ENCODE measurements at places on chromosomes 12 and 14.

- no peak for DNase-seq
These were observed 62.8 kb downstream of the ANO4 start for GRCh38 chr12:100857418-100857817.

DNA sequence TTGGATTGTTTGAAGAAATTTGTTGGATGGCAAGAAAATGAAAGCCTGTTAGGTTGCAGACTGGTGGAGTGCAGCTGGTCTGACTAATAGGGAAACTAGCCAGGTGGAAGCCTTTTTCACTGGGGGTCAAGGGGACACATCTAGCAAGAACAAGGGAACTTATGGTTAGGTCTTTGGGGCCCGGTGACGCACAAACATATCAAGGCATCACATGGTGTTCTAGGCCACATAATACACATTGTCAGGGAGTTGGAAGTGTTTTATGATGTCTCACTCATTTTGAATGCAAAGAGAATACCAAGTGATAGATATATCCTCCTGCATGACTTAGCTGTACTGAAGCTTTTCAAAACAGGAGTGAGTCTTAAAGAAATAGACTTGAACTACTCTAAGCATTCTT, 351.2 kb downstream of the KCNH5 start:
- no peak for DNase-seq

GRCh38 chr12:43169115-43169681, 382.8 kb downstream of the ADAMTS20 start:
- DNase-seq = no peak

- DNase-seq = no peak
These were observed 169.5 kb upstream of the RTL1 start for GRCh38 chr14:101072945-101073597.

DNA sequence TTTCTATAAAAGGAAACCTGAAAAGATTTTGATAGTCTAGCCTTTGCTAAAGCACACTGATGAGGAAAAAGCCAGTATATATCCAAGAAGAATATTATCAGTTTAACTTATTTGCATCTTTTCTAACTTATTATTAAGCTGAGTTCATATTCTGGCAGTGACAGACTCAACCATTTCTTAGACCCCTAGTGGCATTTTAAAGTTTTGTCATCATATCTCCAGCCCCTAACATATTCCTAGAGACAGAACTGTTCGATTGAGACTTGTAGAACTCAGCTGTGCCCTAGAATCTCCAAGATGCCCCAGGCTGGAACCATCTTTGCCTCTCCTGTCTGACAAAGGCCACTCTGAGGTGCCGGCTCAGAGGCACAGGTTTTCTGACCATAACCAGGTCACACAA, 365.6 kb downstream of the NELL2 start:
- DNase-seq = no peak

GRCh38 chr12:115158816-115159215, 474.8 kb upstream of the TBX3 start:
- no peak for DNase-seq

- no peak for DNase-seq
These were observed 792.5 kb downstream of the DIO2 start for GRCh38 chr14:79418649-79419415.

GRCh38 chr12:96720363-96720705, 186.7 kb upstream of the NEDD1 start:
- DNase-seq = no peak

DNA sequence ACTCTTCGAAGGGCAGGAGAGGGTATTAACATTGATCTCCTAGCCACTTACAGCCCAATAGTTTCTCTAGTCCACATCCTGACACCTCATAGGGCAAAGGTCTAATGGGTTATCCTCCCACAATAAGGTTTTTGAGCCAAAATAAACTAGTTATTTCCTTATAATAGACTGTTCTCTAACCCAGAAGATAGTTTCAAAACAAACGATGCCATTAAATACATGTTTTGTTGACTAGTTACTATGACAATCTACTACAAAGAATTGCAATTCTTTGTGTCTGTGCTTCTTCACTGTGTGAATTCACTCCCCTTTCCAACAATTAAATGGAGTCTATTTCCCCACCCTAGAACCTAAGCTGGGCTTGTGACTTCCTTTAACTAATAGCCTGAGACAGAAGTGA, 6.4 kb upstream of the ACTR10 start:
- no peak for DNase-seq

DNA sequence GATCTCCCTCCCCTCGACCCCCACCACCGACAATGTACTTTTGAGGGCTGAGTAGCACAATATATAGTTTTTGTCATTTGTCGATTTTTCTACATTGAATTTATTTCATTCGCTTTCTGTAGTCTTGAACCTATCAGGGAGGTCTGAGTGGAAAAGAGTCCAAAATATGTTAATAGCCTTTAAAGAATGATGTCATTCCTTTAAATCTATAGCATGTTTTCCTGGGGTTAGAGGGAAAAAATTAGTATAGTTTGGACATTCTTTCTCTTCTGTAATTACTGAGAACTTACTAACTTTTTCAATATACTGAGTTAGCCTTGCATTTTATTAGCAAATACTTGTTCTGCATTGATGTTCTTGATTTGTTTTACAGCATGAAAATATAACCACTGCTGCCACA, 55.9 kb downstream of the ARL1 start:
- no peak for DNase-seq

GRCh38 chr12:109503611-109504010, 26.2 kb downstream of the UBE3B start:
- no peak for DNase-seq

GRCh38 chr12:47813511-47814196, 6.0 kb downstream of the HDAC7 start:
- DNase-seq = no peak

DNA sequence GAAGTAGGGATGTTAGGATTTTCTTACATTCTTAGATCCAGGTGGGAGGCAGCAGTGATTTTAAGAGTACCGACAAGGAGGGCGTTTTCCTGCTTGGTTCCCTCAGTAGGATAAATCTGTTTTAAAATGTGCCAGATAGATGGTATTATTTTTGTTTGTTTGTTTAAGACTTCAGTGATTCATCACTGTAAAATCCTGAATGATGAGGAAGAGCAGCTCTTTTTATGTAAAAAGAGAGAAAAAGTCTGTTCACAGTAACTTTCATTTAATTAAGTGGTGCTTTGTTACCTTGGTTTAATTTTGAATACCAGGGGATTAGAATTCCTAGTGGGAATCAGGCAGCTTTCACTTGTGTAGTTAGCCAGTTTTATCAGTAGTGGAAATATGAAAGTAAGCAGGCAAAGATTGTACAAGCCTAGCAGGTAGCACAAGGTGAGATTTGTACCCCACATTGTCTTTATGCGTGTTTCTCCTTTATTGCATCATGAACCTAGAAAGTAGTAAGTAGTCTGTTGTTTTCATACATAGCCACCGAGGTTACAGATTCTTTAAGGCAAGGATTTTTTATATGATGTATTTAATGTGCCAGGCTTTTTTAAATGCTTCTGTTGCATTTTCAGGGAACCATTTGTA, 349.6 kb downstream of the CCDC91 start:
- DNase-seq = no peak

DNA sequence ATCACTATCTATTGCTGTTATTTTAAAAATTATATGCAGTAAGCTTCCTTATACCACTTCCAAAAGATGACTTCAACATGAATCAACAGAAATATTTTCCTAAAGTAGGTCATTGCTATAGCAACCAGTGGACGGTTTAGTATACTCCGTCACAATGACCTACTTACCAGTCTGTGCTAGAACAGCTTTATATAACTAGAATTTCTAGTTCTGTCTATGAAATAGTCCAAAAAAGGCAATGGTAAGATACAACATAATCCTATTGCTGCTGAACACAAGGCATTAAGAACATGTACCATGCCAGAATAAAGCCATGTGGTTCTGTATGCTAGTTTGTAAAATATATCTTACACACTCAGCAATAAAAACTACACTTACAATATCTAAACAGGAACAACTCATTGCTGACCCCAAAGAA, 40.7 kb upstream of the MTERF2 start:
- no peak for DNase-seq

DNA sequence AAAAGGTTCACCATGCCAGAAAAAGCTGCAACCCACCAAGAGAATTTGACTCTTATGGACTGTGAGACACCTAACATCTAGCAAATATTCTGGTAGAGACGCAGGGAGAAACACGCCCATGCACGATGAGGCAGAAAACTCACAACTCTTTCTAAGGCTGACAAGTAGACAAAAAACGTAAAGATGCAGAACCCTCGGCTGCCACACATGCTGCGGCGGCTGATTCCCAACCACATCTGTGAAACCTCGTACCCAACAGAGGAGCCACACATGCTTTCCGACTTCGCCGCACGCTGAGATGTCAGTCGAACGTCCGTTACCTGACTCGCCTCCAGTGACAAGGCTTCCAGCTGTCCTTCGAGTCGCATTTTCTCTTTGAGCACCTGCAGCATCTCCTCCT, 21.8 kb downstream of the GOLGA3 start:
- no peak for DNase-seq

- no peak for DNase-seq
These were observed 334.1 kb downstream of the DPF3 start for GRCh38 chr14:72559669-72560255.

- DNase-seq = no peak
These were observed 122.3 kb downstream of the MON2 start for GRCh38 chr12:62588916-62589315.

DNA sequence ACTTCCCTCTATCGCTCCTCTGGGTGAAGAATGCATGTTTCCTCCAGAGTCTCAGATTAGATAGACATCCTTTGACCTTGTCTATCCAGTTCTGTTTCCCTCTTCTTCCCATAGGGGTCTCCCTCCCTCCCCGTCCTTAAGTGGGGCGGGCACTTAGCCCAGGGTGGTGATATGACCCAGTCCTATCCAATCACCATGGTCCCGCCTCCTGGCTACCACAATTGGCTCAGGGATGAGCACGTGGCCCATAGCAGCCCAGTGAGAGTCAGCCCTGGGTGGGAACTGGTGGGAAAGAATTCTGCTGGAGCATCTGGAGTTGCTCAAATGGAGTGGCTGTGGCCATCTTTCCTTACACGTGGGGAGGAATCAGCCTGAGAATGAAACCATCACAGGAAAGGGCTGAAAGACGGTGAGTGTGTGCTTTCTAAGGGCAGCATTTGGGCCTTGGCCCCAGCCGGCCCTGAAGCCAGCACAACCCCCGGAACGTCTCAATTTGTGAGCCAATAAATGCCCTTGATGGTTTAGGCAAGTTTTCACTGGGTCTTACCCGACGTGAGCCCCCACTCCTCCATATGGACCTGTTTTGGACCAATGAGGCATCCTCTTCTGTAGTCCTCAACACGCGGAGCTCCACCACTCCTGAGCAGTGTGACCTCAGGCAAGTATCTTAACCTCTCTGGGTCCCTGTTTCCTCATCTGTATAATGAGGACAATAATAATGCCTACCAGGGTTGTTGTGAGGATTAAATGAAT, 14.4 kb upstream of the MLXIP start:
- no peak for DNase-seq

- DNase-seq = no peak
These were observed 8.8 kb upstream of the EGLN3 start for GRCh38 chr14:33959692-33960151.

DNA sequence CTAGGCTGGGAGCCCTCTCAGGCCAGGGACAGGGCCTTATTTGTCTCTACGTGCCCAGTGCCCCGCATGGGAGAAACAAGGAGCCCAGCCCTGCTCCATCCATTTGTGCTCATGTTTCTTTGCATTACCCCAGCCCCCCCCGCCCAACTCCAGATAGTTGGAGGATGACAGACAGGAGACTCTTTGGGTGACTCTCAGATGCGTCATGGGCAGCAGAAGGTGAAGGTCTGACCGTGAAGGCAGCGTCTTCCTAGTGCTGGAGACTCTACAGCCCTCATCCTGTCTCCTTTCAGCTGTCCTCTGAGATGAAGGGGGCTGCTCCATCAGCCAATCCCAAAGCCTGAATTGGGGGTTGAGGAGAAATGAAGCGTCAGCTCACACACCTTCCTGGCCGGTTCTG, 283 bp upstream of the PSMB11 start:
- no peak for DNase-seq

DNA sequence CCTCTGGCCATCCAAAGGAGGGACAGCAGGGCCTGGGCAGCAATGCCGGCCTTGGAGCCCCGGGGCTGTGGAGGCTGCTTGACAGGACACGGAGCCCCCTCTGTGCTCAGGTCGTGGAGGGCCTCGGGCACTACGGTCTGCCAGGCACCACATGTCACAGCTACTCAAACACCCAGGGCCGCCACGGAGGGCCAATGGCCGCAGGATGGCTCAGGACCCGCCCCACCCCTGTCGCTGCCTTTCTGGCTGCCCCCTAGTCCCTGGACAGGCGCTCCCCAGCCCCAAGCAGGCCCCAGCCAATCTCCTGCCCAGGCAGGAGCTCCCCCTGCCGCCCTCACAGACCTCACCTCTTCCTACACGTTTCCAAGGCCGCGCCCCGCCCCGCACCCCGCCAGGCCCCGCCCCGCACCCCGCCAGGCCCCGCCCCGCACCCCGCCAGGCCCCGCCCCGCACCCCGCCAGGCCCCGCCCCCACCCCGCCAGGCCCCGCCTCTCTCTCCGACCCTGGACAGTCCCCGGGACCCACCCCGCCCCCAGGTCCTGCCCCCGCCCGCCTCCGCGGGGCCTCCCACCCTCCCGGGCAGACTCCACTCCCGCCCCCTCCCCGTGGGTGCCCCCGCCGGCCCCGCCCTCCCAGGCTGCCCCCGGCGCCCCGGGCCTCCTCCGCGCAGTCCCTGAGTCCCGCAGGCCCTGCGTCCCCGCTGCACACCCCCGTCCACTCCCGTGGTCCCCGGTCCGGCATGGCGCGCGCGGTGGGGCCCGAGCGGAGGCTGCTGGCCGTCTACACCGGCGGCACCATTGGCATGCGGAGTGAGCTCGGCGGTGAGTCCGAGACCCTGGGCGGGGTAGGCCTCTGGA, at the start of gene ASPG:
TSS of gene ASPG (plus strand) at position 669 of the 857 bp plus-strand sequence. CDS start at position 740, 71 bp downstream.
- no peak for DNase-seq

DNA sequence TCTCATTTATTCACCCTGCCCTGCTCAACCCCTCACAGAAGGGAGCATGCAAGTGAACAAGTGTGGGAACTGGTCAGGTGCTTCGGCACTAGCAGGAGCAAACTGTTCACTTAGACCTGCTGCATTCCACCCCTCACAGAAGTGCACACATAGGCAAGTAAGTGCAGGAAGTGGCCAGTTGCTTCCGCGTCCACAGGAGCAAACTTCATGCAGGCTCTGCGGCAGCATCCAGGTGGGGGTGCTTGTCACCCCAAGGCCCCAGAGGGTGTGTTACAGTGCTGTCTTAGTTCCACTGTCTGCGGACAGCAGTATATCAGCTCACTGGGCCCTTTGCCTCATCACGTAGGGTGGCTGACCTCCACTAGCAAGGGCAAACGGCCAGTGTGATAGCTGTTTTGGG, 167.3 kb upstream of the AVPR1A start:
- no peak for DNase-seq

- no peak for DNase-seq
These were observed 46.9 kb downstream of the ZDHHC17 start for GRCh38 chr12:76810671-76811419.

- DNase-seq = no peak
These were observed 8.6 kb downstream of the SLC25A29 start for GRCh38 chr14:100297320-100298300.

- no peak for DNase-seq
These were observed 5.6 kb upstream of the GCH1 start for GRCh38 chr14:54908190-54908589.

All from stimulated activated CD8-positive, alpha-beta memory T cell treated with anti-CD3 and anti-CD28 coated beads, Interleukin-4, amount 100 ng/mL, for 1 hour (primary cell).